CMK (cell line): ENCODE measurements at places on chromosomes 12 and 14.

DNA sequence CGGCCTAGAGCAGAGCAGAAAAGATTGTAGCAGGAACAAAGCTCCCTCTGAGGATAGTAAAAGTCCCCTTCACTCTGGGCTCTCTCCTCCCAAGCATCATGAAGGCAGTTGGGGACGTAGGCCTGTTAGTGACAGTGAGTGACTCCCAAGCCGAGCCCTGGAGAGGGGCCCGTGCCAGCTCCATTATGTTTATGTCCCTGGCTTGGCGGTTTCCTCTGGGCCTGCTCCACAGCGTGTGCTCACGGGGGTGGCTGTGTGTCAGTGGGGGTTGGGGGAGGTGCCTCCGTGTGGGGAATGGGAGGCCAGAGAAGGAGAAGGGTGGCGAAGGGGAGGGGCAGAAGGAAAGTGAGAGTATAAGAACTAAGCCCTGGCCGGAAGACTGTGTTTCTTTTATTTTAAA lies 170.0 kb upstream of the VASH1 start:
- DNase-seq = no peak

- DNase-seq = no peak
Measured at GRCh38 chr12:133236144-133236543, 467 bp upstream of the ANHX start.

DNA sequence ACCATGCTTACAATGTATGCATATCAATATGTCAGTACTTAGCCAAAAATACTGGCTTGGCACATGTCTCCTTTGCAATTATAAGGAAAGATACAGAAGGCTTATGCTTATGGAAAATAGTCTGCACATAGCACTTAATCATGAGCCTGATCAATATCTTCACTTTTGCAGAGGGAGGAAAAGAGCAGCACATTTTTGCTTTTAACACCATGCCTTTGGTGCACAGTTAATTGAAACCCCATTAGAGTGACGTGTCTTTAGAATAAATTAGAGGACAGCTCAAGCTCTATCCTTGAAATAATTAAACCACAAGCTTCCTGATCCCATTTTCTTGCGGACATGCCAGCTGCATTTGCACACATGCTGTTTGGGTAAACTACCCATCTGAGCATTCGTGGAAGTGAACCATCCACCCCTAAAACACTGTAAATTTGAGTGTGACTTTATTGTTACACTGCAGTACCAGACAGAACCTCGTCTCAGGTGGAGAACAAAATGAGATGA lies 839.9 kb upstream of the MGAT4C start:
- no peak for DNase-seq

- DNase-seq = no peak
Measured at GRCh38 chr12:122399592-122400373, 22.7 kb downstream of the CLIP1 start.

- no peak for DNase-seq
Measured at GRCh38 chr14:105201925-105202513, 20.9 kb upstream of the NUDT14 start.

GRCh38 chr12:18955594-18955993 lies 173.9 kb upstream of the PLEKHA5 start:
- DNase-seq = no peak
